ENCODE measurements at places on chromosomes 12 and 14. TPM values are rescaled to one million over a fixed set of nuclear protein-coding genes. Genes with fewer than 3 reads are reported as not detected.

RDH12 gene
- not detected for total RNA-seq

SLC38A6 gene
- 25.8 TPM for total RNA-seq

RNU4-1 gene
- total RNA-seq = 1,293 TPM

AKAP5 gene
- 2.2 TPM for total RNA-seq

KCNC2 gene
- not detected for total RNA-seq

B3GNT4 gene
- total RNA-seq = 0.22 TPM

MANSC4 gene
- total RNA-seq = not detected

TTLL5 gene
- 56.4 TPM for total RNA-seq

RARG gene
- total RNA-seq = 14.0 TPM

SDSL gene
- 0.37 TPM for total RNA-seq

COQ5 gene
- total RNA-seq = 36.5 TPM

C3AR1 gene
- total RNA-seq = 3.5 TPM

RNASE3 gene
- total RNA-seq = not detected

MIP gene
- total RNA-seq = not detected

RASAL1 gene
- not detected for total RNA-seq

HOXC13 gene
- 10.1 TPM for total RNA-seq

MANSC1 gene
- 10.5 TPM for total RNA-seq

CLEC9A gene
- total RNA-seq = not detected

CFAP54 gene
- 0.71 TPM for total RNA-seq

INHBC gene
- total RNA-seq = not detected

LBHD2 gene
- total RNA-seq = 0.99 TPM

SLC5A8 gene
- total RNA-seq = not detected

KRT83 gene
- total RNA-seq = not detected

KCNA5 gene
- not detected for total RNA-seq

THAP2 gene
- total RNA-seq = 7.7 TPM

BCL2L2 gene
- total RNA-seq = 22.8 TPM

HOXC9 gene
- 22.3 TPM for total RNA-seq

SOX5 gene
- 16.5 TPM for total RNA-seq

SERPINA10 gene
- not detected for total RNA-seq
